ENCODE measurements at places on chromosomes 7 and 10. TPM values are rescaled to one million over a fixed set of nuclear protein-coding genes. Genes with fewer than 3 reads are reported as not detected.

GRCh38 chr10:3071405-3072198, 4.3 kb downstream of the PFKP start:
- no peak for DNase-seq

DNA sequence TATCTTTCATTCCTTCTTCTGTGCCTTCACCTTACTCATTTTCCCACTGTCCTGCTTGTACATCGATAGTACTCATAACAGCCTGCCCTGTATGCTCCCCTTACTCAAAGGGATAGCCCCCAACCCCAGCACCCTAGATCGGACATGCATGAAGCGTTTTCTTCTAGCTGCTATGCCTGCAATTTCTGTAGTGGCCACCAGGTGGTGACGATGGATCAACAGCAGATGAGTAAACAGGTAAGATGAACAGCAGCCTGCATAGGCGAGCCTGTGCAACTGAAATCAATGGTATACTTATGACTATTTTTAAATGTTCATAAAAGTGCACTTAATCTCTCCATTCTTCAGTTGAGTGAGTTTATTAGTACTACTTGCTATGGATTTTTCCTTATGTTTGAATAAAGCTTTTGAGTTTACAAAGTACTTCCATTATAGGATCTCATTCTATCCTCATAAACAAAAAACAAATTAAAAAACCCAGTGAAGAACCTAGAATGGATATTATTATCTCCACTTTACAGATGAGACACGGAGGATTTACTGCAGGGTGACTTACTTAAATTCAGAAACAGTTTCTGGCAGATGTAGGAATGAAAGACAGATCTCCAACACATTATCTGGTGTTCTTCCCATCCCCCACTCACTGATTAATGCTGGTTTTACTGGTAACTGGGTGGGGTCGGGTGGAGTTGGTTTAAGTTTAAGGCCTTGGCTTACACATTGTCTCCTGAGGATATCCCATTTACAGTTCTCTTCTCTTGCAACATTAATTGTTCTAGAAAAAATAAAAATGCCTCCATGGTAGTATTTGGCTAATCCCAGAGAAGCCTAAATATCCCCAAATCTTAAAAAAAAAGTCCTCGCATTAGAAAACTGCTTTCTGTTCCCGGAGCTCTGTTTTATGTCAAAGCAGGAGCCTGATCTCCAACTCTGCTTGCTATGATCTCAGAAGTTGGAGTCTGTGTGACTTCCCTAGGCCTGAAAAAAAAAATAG, 222.1 kb downstream of the GLI3 start:
- peak; percentile 46 for DNase-seq

GRCh38 chr7:48458701-48459524, 287.7 kb downstream of the ABCA13 start:
- no peak for DNase-seq

- no peak for DNase-seq
These were observed 54.1 kb downstream of the KIAA1217 start for GRCh38 chr10:24262929-24263590.

DNA sequence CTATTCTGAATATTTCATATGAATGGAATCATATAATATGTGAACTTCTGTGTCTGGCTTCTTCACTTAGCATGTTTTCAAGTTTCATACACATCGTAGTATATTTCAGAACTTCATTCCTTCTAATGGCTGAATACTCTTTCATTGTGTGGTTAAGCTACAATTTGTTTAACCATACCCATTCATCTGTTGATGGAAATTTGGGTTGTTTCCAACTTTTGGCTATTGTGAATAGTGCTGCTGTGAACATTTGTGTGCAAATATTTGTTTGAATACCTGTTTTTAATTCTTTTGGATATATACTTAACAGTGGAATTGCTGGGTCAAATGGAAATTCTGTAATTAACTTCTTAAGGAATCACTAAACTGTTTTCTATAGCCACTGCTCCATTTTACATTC, 86.0 kb upstream of the MDFIC start:
- no peak for DNase-seq

The PPP1R17 gene
- not detected for polyA plus RNA-seq

- no peak for DNase-seq
These were observed 26.9 kb downstream of the BMPER start for GRCh38 chr7:33932221-33932620.

DNA sequence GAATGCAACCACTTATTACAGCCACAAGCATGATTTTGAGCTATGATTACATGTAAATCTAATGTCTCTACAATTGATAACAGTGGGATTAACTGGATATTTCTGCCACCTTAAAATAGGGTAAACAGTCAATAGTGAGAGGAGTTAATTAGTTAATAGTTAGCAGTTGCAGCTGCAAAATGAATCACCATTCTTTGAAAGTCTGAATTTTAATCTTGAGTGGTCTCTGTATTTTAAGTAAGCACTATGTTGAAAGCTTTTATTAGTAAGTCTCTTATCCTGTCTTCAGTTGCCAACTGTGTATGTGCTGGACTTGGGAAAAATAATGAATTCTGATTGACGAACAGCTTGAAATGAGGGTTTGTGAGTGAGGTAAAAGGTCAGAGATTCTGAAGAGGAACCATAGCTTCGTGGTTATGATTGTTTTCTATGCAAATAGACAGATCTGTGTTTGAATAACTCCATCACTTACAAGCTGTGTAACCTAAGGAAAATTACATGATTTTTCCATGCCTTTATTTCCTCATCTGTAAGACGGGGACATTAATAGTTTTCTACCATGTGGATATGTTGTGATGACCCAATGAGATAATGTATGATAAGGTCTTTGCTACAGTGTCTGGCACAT, 75.2 kb downstream of the RNLS start:
- no peak for DNase-seq

- no peak for DNase-seq
These were observed 50.4 kb downstream of the CASD1 start for GRCh38 chr7:94559972-94560371.

GRCh38 chr7:6446838-6447580, 745 bp downstream of the DAGLB start:
- peak; percentile 81 for DNase-seq

Measured in right cardiac atrium (tissue), 5 donors.